ENCODE measurements at places on chromosomes 3 and 15.

DNA sequence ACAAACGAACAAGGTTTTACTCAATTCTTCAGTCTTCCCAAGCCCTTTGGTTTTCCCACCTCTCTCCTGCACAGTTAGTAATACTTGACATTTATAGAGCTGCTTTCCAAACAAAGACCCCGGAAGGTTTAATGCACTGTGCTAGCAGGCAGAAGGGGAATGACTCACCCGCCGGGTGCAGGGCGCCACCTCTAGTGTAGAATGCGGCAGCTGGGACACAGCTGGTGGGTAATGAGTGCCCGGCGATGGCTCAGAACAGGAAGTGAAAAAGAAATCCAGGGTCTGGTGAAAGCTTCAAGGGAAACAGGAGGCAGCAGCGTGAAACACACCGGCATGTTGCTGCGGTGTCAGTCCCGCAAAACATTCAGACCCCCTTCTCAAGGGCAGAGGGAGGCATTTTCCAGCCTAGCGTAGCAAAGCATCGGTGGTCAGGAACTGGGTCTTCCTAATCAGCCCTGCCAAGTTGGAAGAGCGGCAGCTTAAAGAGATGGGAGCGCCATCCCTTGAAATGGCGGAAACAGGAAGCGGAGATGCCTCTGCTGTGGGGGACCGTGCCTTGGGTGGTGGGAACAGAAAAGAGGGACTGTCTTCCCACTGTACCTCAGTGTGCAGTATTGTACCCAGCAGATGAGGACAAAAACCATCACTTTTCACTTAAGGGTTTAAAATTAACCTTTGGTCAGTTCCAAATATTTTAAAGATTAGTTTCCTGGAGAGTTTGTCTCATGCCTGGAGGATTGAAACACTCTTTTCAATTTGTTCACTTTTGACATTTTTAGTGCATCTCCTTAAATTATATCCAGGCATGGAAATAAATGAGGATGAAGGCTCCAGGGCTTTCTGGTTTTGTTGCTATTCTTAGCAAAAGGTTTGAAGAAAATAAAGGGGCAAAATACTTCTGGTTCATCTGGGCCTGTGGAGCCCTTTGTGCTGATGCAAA is 160.7 kb upstream of the MCTP2 start:
- peak; percentile 1 for DNase-seq

GRCh38 chr3:126886217-126886616 is 96.7 kb upstream of the PLXNA1 start:
- DNase-seq: peak; percentile 45

DNA sequence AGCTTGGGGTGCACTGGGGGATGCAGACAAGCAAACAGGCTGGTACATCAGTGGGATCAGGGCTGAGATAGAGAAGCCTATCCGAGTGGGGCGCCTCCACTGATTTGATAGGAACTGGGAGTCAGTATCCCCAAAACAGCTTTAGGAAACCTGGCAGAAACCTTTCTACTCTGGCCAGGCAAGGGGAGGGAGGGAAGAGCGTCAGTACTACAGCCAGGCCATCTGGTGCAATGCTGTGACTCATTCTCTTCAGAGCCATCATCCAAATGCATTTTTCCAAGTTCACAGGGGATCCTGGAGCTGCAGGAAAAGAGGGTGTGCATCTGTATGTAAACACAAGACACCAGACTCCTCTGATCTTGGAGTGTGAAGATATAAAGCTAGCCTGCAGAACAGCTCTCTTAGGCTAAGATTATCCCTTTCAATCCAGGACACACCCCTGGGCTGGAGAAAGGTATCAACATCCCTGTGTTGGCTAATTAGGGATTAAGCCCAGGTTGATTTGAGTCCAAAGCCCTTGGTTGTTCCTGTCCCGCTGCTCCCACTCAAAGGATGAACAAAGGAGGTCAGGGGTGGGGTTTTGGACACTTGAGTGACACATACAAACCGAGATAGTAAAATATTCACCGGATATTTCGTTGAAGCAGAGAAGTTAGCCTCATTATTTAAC is 9.3 kb downstream of the GALNT15 start:
- DNase-seq: peak; percentile 52

GRCh38 chr3:124684459-124684858 is 45.8 kb upstream of the UMPS start:
- DNase-seq: no peak

DNA sequence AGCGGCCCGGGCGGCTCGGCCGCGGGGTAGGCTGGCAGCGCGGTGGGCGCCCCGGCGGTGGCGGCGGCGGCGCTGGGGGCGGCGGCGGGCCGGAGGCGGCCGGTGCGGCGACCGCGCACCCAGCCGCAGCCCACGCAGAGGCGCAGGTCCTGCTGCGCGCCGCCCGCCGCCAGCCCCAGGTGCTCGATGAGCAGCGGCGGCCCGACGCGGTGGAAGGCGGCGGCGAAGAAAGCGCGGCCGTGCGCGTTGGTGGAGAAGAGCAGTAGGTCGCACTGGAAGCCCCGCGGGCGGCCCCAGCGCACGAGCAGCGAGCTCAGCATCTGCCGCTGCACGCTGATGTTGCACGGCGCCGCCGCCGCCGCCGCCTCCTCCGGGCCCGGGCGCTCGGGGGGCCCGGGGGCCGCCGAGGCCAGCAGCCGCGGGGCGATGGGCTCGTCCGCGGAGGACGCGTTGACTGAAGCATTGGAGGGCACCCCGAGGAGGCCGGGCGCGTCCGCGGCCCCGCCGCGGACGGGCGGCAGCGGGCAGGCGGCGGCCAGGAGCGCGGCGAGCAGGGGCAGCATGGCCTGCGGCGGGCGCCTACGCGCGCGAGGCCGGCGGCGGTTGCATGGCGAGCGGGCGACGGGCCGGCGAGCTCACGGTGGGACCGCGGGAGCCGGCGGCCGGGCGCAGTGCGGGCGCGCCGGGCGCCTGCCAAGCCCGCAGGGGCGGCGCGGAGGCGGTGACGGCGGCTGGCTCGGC is 452 bp downstream of the TMEM158 start:
- no peak for DNase-seq

DNA sequence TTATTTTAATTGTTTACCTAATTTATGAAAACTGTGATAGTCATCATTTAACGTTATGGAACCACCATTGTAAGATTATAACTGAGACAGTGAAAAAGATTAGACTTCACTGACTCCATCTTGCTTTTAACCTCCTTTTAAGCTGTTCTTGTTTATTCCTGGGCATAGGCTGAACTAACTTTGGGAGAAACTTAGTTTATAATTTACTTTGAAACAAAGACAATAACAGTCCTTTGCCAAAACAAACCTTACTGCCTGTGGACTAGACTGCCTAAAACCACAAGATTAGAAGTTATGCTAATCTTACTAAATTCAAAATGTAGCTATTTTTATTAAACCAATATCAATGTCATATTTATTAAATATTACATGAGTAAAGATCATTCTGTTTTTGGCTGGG is 44.3 kb upstream of the TMEM45A start:
- no peak for DNase-seq

GRCh38 chr15:90240856-90241255 is 6.8 kb downstream of the GDPGP1 start:
- DNase-seq: no peak

- DNase-seq: peak; percentile 59
Observed at GRCh38 chr15:65916041-65916663, 46.9 kb downstream of the RAB11A start.

DNA sequence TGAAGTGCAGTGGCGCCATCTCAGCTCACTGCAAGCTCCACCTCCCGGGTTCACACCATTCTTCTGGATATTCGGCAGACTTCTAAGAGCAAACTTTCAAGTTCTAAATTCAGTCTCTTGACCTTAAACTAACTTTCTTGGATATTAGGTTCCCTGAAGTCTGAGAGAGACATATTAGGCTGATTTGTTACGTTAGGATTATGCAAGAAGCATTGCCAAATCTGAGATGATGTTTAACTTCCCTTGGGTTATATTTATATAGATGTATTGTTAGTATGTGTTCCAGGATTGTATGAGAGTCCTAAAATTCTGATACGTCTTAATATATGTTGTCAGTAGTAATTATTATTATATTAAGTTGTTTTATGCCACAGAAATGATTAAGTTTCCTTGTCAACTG is 80.1 kb downstream of the SLC6A1 start:
- no peak for DNase-seq

- peak; percentile 45 for DNase-seq
Observed at GRCh38 chr3:107753494-107753893, 230.7 kb downstream of the BBX start.

- no peak for DNase-seq
Observed at GRCh38 chr15:27816790-27817189, 282.3 kb downstream of the OCA2 start.

- peak; percentile 38 for DNase-seq
Observed at GRCh38 chr3:49666592-49666991, 7.6 kb upstream of the APEH start.

DNA sequence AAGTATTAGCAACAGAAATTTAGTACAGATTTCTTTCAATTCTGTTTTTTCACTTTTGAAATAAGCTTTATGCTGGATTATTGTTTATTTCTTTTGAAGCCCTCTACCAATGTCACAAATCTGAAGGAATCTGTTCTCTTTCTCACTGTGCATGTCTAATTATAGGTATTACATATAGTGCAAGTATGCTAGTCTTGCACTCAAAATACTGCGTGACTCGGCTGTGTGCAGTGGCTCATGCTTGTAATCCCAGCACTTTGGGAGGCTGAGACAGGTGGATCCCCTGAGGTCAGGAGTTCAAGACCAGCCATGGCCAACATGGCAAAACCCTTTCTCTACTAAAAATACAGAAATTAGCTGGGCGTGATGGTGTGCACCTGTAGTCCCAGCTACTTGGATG is 95.8 kb upstream of the PLAAT1 start:
- DNase-seq: peak; percentile 19

DNA sequence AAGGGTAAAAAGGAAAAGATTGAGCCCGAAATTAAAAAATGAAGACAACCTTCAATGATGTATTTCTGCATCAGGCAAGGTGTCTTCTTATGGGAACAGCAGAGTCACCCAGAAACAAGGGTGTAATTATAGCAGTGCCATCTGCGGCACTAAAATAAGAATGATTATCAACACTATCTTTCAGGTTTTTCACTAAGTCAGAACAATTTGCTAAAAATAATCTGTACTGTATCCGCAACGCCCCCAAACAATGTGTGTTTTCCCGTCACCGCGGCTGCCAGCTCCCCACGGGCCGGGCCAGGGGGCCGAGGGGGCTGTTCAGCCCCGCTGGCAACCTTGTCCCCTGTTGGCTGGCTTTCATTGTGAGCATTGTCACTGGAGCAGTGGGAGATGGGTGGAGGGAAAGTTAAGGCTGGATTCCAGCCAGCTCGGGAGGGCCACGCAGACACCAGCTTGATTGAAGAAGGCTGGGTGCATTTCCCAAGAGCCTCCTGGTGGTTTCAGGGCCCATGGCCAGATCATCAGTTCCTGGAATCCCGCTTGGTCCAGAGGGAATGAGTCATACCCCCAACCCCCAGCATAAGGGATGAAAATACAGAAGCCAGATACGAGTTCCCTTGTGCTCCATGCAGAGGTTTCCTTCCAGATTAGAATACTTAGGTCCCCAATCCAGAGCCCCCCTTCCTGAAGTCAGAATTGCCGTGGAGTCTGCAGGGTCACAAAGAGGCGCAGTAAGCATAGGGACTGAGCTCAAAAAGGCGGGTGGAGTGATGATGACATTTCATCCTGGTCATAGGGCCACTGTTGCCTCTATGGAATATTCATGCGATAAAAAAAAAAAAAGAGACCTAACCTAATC is 90.2 kb upstream of the KLF13 start:
- peak; percentile 95 for DNase-seq

DNA sequence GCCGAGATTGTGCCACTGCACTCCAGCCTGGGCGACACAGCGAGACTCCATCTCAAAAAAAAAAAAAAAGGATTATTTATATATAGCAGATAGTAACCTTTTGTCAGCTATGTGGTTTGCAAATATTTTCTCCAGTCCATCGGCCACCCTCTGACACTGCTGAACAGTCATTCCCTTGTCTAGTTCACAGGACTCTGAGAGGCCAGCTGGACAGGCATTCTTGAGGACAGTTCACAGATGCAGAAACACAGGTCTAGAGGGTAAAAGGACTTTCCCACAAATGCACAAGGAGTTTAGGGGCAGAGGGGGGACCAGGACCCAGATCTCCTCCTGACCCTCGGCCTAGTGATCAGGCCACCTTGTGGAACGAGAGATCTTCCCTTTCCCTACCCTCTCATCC is 7.5 kb upstream of the TMEM40 start:
- peak; percentile 87 for DNase-seq

DNA sequence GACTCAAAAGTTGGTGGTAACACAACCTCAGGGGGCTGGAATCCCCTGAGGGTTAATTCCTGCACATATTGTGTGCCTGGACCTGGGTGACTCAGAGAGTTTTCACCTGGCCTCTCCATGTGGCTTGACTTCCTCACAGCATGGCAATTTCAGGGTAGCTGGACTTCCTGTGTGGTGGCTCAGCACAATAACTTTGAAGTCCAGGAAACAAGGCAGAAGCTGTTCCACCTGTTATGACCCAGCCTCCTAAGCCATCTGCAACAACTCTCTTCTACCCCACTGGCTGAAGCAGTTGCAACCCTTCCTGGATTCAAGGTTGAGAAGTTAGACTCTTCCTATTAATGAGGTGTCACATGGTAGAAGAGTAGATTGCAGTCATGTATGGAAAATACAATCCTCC is 58.4 kb downstream of the EDEM1 start:
- DNase-seq: no peak

DNA sequence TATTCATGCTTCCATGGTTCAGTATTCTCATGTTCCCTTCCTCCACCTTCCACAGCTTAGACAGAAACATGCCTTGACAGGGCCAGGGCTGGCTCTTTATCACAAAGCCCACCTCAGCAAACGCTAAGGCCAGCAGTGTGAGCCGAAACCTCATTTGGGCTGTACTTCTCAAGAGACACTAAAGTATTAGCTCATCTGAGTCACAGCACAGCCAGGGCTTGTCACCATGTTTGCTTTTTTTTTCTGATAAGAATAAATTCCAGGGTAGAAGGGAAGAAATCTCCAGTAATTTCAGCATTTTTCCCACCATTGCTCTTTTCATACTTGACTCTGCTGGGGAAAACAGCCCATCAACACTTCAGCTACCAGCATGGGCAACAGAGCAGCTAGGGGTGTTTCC is 95.4 kb downstream of the MYLK start:
- DNase-seq: no peak

DNA sequence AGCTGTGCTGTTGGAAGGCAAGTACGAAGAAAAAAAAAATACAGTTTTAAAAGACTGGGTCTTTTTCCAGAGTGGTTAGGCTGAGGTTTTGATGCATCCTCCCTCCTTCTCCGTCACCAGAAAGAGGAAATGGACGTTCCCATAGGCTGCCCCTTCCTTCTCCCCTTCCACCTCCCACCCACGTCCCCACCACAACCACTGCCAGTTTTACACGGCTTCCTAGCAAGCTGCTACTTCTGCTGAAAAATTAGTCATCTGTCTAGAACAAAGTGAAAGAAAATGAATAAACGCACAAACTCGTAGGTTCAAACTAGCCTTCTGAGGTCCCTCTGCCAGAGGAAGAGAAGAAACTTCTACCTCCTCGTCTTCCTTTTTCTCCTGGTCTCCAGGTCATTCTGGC is 71.6 kb upstream of the RPL35A start:
- DNase-seq: no peak

GRCh38 chr3:41489231-41489630 is 289.9 kb downstream of the CTNNB1 start:
- DNase-seq: no peak

Data from myocyte (in vitro differentiated cells).